Skeletal muscle cell (primary cell): ENCODE measurements at places on chromosomes 13 and 19.

DNA sequence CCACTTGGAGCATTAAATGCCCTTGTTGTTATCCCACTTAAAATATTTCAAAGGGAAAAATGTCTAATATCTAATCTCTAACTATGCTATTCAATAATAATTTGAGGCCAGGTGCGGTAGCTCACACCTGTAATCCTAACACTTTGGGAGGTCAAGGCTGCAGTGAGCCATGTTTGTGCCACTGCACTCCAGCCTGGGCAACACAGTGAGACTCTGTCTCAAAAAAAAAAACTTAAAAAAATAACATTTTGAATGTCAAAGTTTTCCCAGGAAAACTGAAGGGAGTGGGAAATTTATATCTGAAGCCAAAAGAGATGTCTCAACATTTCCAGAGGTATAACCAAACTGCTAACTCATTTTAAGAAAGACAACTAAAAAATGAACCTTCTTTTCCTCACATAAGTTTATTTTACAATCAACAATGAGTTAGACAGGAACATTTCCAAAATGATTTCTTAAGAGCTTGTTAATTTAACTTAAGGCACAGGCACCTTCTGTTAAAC, 47.9 kb downstream of the CAB39L start:
- no peak for DNase-seq

DNA sequence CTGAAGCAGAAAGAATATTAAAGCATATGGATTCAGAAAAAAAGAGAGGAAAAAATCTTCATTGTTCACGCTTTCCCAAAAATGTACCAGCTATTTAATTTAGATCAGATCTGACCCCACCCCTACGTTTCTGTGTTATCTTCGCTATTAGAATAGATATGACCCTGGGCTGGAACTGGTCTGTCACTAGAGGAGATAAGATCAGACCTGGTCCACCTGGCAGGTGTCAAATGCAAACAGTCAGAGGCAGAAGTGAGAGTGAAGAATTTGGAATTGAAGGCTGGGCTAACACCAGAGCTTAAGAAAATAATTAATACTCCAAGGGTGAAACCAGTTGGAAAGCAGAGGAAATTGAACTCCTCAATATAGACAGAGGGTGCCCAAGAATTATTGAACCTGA, 30.0 kb upstream of the MBNL2 start:
- DNase-seq: no peak

- DNase-seq: no peak
Measured at GRCh38 chr19:9850235-9850959, 15.3 kb downstream of the PIN1 start.

- DNase-seq: no peak
Measured at GRCh38 chr13:48158290-48158689, 63.4 kb upstream of the MED4 start.

- DNase-seq: no peak
Measured at GRCh38 chr19:47511128-47511517, 3.7 kb downstream of the NAPA start.

DNA sequence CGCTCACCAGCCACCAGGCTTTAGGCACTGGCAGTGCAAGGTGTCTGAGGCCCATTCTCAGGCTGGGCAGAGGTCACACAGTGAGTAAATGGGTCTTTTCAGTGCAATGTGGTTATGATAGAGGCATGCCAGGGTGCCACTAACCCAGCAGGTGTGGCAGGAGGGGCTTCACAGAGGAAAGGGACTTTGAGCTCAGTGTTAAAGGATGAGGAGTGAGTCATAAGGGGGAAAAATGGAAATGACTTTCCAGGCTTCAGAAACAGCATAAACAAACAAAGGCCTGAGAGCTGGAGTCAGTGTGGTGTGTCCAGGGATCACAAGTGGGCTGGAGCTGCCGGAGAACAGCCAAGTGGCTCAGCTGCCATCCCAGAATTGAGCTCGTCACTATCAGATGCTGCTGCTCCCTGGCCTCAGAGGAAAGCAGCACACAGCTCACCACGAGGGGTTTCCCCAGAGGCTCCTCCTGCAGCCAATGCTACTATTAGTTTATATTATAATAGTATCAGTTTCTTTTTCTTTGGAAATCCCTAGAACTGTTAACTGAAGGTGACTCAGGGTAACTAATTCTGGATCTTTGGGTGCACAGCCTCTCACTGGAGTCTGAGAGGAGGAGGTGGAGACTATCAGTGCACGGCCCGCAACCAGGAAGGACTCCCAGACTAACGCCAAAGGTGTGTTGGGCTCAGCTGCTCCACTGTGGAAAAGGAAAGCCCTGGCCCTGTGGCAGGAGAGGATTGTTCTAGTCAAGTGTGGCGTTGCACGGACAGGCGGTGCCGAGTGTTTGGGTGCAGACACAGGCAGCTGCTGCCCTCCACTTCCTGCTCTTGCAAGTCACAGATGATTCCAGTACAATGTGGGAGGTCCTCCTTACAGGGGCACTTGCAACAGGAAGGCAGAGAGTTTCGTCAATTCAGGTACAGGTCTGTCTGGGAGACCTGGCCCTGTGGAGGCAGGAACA, 39.5 kb downstream of the DHRS12 start:
- peak; percentile 78 for DNase-seq

DNA sequence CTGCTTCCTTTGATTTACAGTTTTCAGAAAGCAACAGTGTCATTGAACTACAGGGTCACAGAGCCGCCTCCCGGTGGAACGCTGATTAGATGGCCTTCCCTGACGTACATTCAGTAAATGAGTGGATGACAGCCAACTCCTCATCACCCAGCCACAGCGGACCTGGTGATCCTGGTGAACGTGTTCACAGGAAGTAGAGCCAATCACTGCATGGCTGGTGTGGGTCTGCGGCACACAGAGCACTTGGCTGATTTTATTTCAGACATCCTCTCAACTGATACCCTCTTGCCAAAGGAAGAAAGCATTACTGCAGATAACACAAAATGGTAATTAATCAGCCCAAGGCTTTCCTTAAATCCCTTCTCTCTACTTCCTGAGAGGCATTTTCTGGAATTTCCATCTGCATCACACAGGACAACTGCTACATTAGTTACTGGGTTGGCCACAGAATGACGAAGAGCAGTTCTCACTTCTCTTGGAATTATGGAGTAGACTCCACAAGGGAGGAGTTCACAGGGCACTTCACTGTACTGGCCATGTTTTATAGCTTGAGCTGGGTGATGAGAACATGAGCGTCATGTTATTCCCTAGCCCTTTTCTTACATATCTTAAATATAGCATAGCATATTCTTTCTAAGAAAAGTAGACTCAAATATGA, 84.0 kb upstream of the SLC7A1 start:
- no peak for DNase-seq
